ENCODE measurements at places on chromosomes 16 and 17.
A peak's percentile ranks its signal among the peaks of the same experiment; 100 is the strongest.

GRCh38 chr16:5323284-5324141 is 225.9 kb upstream of the EEF2KMT start:
- no peak for DNase-seq

GRCh38 chr16:11232852-11233726 is 22.9 kb downstream of the SOCS1 start:
- no peak for DNase-seq

DNA sequence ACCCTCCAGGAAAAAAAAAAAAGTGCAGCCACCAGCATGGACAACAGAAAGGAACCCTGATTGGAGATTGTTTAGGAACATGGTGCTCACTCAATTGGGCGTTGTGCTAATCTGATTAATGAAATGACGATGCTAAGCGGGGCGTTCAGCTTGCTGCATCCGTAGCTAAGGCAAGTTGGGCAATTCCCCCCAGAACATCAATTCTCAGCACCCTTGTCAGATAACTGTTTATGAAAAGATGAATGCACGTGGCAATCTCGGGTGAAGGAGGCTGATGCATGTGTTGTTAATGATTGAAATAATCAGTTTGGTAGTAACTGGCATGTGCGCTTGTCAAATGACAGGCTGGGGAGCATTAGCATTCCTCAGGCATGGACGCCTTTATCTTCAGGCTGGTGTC is 57.0 kb downstream of the HS3ST3A1 start:
- no peak for DNase-seq

DNA sequence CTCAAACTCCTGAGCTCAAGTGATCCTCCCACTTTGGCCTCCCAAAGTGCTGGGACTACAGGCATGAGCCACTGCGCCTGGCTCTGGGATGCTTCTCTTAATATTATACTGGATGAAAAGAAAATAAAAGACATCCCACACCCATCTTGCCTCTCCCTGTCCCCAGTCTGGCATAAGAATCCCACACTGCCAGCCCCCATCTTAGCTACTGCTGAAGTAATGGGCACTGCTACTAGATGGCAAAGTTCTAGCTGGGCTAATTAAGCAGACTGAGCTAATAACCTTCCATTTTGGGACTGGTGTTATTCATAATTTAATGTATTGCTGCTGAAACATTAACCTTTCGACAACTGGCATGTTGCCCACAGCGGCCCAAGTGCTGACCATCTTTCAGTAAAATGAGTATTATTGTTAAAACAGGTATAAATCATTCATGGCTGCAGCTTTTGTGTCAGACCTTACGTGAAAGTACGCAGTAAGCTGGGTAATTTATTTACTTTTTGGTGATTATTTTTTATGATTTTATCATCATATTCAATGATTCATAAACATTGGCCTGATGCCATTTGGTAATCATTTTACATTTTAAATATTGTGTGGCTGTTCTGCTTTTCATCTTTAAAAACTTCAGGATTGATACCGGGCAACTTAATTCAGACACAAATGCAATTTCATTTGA is 47.4 kb upstream of the ZFHX3 start:
- no peak for DNase-seq

DNA sequence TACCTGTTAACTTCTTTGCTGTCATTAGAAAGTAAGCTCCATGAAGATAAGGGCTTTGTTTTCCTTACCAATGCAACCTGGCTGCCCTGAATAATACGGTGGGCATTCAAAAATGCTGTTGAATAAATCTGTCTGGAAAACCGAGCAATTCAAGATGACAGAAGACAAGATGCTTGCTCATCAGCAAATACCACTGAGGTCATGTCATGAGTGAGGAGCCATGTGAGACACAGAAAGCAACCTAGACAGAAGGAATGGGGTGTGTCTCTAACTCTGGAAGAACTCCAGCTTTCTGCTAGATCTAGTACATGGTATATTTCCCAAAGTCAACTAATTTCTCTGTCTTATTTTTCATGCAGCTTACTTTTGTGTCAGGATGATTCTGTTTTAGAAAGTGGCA is 64.2 kb downstream of the STH start:
- peak; percentile 85 for DNase-seq

GRCh38 chr16:1416521-1416941 is 2.0 kb upstream of the UNKL start:
- no peak for DNase-seq

DNA sequence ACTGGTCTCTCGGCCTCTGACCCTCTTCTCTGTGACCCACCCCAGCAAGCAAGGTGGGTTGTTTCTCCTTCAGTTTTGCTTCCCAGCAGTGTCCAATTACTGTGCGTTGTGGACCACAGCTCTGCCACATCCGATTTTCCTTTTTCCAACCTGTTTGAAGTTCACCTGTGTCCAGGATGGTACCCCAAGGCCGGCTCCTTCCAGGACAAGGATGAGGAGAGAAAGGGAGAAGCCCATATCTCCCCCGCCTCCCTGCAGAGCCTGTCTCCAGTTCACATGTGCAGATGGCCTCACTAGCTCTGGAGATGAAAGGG is 13.5 kb downstream of the NMRAL1 start:
- DNase-seq, result no peak

DNA sequence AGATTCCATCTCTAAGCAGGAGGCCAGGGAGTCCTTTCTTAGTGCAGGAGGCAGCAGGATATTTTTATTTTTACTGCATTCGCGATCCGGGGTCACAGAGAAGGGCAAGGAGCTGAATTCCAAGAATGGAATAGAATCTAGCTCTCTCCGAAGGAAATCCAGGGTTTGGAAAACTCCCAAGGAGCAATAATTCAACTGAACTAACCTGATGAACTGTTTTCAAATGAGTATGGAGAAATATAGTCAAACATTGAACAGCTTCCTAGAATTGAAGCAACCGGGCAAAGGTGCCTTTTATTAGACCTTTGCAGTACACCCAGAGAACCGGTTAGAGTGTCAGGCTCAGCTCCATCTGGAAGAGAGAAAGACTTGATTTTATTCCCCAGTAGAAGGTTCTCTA is 120.7 kb upstream of the MAF start:
- no peak for DNase-seq

DNA sequence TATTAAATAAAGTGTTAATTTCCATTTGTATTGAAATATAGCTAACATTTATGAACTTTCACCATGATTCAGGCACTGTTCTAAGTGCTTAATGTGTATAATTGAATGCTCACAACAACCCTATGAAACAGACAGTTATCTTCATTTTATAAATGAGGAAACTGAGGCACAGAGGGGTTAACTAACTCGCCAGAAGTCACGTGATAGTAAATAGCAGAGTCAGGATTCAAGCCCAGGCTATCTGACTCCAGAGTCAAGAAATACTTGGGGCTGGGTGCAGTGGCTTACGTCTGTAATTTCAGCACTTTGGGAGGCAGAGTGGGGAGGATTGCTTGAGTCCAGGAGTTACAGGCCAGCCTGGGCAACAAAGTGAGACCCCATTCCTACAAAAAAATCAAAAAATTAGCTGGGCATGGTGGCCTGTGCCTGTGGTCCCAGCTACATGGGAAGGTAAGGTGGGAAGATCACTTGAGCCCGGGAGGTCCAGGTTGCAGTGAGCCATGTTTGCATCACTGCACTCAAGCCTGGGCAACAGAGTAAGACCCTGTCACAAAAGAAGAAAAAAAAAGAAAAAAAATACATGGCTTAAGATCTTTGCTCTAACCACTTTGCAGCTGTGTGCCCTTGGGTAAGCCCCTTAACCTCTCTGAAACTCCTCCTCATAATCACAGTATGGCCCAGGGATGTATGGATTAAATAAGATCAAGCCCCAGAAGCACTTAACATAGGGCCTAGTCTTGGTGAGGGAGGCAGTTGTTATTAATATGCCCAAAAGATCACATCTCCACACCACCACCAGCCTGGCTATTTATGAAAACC is 29.0 kb downstream of the WSB1 start:
- DNase-seq, result no peak

GRCh38 chr17:6779411-6779810 is 3.4 kb downstream of the FBXO39 start:
- no peak for DNase-seq

DNA sequence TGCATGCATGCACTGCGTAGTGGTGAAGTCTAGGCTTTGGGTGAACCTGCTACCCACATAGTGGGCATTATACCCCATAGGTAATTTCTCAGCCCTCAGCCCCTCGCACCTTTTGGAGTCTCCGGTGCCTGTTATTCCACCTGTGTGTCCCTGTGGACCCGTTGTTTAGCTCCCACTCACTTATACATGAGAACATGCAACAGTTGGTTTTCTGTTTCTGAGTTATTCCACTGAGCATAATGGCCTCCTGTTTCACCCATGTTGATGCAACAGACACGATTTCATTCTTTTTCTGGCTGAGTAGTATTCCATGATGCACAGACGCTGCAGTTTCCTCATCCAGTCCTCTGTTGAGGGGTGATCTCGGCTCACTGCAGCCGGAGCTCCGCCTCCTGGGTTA is 141.5 kb upstream of the CHMP6 start:
- DNase-seq, result no peak

DNA sequence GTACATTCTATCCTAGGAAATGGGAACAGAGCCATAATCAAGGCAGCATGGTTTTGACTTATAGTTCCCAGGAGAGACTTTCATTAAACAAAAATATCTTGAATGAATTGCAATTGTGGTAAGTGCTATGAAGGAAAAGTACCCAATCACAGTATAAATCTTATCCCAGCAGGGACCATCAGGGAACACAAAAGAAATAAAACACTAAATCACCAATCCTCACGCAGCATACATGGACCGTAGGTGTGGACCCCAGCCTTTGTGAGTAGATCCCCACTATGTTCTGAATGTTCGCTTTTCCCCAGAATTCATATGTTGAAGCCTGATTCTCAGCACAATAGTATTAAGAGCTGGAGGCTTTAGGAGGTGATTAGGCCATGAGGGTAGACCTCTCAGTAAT is 925.0 kb upstream of the RBFOX1 start:
- no peak for DNase-seq

- no peak for DNase-seq
These were observed 126.4 kb downstream of the DYNLRB2 start for GRCh38 chr16:80667251-80667560.

GRCh38 chr17:68909066-68909465 is 46.1 kb downstream of the ABCA8 start:
- DNase-seq, result peak; percentile 78

DNA sequence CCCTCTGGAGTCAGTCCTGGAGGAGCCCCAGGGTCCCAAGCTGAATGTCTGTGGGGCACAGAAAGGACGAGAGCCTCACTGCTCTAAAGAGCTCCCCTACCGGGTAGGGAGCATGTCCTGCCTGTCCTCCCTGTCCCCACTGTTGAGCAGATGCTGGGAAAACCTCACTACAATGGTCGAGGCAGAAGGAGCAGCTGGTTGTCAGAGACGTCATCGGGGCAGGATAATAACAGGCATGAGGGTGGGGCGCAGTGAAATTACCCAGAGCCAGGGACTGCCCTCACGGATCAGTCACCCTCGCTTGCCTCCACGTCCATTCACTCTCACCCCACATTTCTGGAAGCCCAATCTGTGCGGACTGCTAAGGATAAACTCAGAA is 538 bp downstream of the TM4SF5 start:
- no peak for DNase-seq

DNA sequence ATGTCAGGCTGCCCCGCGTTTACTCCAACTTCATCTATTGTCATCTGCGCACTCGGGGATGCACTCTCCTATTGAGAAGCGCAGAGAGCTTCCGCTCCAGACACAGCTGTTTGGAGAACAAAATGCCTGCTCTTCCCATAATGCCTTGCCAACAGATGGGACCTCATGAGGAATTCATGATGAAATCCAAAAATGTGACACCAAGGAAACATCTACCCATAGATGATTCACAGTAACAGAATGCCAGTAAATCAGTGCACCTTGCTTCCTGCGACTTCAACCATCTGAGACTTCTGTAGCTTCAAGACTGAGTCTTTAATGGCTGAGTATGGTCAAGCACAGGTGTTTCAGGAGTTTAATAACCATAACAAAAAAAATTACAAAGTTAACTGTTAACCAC is 1144.9 kb upstream of the GOT2 start:
- DNase-seq, result no peak

GRCh38 chr16:74874123-74874522 is 99.5 kb upstream of the FA2H start:
- DNase-seq, result no peak

DNA sequence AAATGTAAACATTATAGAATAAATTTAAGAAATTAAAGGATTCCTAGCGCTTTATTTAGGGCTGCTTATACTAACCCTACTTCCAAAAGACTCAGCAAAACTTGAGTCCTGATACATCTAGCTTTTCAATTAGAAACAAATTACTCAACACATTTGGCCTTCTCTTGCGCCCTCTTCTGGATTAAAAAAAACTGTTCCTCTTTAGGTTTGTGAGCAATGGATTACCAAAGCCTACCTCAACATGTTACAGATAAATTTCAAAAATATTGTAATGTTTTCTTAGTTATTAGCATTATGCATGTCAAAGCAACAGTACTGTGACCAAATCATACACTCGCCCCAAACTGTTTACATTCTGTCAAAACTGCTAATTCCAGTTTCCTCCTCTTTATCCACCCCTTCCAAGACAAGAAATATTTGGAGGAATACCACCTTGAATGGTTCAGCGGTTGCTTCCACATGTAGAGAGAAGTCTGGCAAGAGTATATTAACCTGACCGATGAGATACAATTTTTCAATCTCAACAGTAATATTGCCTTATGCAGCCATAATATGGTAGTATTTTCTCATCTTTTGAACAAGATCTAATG is 2.7 kb downstream of the NUFIP2 start:
- peak; percentile 29 for DNase-seq

DNA sequence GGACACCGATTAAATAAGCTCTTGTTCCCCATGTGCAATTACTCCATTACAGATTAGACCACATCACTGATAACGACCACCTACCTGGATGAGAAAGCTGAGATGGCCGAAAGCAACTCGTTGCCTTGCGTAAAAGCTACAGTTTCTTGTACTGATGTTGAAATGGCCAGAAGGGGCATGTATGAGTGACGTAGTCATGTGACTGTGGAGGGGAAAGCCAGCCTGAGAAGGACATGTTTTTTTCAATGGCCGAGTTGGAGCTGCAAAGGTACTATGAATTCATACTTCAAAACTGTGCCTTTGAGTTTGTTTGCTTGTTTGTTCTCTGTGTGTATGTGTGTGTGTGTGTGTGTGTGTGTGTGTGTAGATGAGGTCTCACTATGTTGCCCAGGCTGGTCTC is 17.0 kb upstream of the HYDIN start:
- DNase-seq, result no peak

DNA sequence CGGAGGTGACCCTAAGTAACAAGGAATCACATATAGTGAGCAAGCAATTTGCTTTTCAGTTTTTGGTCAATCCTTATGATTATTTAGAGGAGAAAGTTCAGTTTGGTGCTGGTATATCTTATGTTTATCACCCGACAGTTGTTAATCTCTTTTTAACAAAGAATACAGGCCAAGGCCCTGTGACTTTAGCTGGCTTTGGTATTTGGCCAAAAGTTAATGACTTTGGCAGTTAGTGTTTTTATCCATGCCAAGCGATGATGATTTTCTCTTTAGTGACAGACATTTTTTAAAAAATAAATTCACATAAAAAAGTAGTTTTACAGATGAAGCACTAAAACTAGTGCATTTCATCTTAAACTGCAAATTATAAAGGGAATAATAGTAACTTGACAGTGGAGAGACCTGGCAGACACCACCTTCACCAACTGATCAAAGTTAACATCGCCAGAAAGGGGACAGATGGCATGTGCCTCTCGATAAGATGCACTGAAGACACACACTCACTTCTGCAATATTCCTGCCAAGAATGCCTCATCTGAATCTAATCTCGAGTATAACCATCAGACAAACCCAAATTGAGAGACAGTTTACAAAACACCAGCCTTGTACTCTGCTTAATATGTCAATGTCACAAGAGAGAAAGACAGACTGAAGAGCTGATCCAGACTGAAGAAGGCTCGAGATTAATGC is 6.9 kb downstream of the DEXI start:
- no peak for DNase-seq

GRCh38 chr17:11832401-11833137 is 164.7 kb downstream of the ZNF18 start:
- DNase-seq, result no peak
